Naive thymus-derived CD4-positive, alpha-beta T cell (primary cell): ENCODE measurements at places on chromosomes 2 and 18.

DNA sequence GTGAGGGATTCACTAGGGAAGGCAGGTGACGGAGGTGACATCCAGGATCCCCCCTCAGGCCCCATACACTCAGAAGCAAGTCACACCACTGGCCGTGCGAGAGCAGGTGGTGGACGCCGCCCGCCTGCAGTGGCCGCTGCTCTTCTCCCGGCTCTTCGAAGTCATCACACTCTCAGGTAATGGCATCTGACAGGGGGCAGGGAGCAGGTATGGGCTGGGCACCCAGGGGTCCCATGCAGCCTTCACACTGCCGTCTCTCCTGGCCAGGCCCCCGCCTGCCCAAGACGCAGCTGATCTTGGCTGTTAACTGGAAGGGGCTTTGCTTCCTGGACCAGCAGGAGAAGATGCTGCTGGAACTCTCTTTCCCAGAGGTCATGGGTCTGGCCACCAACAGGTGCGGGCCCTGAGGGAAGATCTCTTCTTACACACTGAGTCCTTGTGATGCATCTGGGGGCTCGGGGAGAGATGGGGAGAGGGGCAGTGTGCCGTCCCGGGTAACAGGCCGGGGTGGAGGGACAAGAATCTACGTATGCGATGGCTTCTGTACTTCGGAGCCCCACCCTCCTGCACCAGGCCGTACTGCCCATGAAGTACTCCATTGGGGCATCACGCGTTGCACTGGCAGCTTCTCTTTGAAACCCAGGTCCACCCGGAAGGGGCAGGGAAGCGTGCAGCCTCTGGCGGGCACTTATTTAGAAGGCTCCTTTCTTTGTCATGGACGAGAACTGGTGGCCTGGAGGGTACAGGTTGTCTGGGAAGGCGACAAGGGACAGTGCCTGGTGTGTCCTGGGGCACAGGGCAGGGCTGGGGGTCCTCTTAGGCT is 18.8 kb upstream of the GPR17 start:
- DNase-seq, result no peak

DNA sequence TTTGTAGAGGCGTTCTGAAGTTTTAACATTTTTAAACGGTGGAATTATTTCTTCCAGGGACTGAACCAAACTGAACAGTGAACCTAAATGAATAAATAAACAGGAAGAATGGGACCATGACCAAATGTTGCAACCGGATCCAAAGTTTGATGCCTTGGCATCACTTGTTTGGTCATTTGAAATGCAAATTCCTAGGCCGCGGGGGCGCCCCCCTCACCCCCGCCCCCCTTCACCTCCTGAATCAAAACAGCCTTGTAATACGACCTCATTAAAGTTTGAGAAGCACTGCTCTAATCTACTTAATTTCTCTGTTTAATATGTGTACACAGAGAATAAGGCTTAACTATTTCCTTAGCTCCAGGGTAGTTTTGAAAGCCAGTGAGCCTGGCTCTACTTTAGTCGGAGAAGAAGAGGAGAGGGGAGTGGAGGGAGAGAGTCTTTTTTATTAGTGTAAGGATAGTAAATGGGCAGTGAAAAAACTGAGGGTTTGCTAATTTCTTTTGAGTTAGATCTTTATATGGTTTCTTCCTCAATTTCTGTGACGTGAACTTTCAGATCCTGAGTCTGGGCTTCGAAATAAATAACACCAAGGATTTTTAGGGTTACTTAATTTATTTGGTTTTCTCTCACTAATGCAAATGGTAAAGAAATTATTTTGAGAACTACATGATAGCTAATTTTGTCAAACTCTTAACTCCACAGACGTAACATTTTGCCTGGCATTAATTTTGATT is 5.7 kb downstream of the C2orf80 start:
- DNase-seq, result no peak

GRCh38 chr18:48888773-48889080 is 62.0 kb downstream of the SMAD7 start:
- no peak for DNase-seq

- no peak for DNase-seq
Measured at GRCh38 chr2:12555012-12555645, 161.6 kb upstream of the TRIB2 start.

DNA sequence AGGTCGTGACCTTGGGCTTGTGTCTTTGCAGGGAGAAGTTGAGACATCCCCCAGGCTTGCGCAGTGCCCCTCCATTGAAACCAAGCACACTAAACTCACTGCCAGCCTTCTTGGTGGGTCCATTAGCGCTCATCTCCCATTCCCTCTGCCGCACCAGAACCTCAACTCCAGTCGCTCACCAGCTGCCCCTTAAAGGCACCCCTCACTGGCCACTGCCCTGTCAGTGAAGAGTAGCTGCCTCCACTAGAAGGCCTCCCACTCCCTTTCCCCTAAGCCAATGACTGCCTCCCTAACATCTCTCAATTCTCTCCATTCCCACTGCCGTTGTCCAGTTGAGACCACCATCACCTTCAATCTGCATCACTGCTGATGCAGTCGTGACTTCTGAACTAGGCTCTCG is 114.8 kb upstream of the EPC2 start:
- DNase-seq, result no peak
